Central memory CD4-positive, alpha-beta T cell (primary cell): ENCODE measurements at places on chromosomes 5 and 9.
A peak's percentile ranks its signal among the peaks of the same experiment; 100 is the strongest.

GRCh38 chr9:93903886-93904648 lies 51.1 kb downstream of the BARX1 start:
- DNase-seq: no peak

DNA sequence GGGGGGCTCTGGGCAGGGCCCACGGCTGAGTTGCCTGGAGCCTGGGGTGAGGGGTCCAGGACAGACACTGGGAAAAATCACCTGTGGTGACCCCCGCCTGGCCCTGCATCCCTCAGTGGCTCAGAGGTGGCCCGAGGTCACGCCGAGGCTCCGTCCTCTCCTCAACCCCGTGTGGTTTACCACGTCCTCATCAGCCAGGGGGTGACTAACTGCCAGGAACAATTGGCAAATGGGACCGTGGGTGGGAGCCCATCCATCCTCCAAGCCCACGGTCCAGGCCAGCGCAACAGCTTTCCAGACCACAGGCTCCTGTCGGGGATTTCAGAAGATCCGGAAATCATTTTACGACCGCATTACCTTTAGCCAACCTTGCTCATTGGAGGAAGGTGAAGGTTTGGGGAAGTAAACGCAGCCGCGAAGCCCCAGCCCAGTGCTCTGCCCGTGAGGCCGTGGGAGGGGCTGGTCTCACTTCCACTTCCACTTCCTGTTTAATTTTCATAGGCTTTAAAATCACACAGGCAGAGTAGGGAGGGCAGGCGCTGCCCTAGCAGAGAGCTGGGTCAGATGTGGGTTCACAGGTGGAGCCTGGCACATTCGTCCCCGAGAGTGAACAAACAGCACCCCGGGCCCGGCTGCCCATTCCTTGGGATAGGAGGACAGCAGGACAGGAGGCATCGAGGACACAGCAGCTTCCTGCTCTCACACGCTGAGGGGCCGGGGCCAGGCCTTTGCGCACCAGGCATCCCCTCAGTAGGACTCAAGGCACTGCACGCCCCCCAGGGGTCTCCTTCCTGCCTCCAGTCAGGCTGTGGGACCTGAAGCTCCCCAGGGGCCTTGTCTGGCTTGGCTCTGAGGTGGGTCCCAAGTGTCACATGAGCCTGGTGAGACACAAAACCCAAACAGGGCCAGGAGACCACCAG lies 19.8 kb upstream of the SLC9A3 start:
- peak; percentile 26 for DNase-seq

DNA sequence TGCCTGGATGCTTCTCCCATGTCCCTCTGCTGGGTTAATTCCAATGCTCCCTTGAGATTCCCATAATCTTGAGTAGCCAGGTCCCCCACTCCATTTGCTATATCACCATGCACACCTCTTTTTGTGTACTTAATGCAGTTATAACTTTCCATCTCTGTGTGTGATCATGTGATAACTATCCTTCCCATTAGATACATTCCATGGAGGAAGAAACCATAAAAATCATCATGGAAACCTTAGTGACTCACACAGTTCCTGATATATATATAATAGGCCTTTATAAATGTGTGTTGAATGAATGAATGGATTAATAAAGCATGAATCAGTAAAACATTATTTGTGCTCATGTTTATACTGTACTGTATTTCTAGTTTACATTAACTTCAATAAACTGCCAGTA lies 104.6 kb downstream of the PCSK5 start:
- no peak for DNase-seq

DNA sequence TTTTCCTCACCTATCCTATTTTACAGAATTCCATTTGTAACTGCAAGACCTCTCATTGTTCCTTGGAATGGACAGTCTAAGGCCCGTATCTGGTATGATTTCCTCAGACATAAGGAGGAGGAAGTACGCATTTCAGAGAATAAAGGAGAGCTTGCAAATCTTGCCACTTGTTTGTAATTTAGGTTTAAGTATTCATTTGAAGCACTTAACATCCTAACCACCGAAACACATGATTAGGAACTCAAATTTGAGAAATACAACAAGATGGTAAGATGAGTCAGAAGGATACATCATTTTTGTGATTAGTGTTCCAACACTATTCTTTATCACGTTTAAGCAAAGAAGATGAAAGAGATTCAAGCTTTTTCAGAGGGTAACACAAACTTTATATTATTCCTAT lies 3.9 kb upstream of the ZCCHC9 start:
- no peak for DNase-seq

DNA sequence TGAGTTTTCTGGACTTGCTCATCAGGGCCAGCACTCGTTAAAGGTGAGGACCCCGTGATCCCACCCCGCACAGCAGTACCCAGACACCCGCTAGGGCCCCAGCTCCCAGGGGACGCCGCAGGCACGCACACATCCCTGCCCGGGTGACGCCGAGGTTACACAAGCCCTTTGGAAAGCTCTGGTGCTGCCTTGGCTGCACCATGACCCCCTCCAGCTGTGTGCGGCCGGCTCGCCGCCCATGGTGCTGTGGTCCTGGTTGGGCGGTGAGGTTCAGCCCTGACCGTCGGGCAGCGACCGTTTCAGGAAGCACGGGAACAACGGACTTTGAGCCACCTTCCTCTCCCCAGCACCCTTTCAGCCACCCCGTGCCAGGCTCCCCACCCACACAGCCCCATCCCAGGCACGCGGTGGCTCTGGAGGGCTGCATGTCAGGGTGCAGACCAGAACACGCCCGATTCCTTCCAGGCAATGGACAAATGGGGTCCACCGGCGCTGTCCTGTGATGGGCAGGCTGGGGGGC lies 7.5 kb upstream of the SLC12A7 start:
- DNase-seq: no peak

GRCh38 chr9:106964329-106964728 lies 101.4 kb downstream of the ZNF462 start:
- DNase-seq: no peak

- no peak for DNase-seq
Observed at GRCh38 chr9:23079798-23080197, 633.2 kb downstream of the DMRTA1 start.

GRCh38 chr9:84045481-84046097 lies 65.0 kb downstream of the RMI1 start:
- DNase-seq: no peak

GRCh38 chr9:109281518-109281917 lies 39.3 kb downstream of the EPB41L4B start:
- no peak for DNase-seq

- DNase-seq: no peak
Observed at GRCh38 chr5:35876922-35877321, 20.2 kb downstream of the IL7R start.

DNA sequence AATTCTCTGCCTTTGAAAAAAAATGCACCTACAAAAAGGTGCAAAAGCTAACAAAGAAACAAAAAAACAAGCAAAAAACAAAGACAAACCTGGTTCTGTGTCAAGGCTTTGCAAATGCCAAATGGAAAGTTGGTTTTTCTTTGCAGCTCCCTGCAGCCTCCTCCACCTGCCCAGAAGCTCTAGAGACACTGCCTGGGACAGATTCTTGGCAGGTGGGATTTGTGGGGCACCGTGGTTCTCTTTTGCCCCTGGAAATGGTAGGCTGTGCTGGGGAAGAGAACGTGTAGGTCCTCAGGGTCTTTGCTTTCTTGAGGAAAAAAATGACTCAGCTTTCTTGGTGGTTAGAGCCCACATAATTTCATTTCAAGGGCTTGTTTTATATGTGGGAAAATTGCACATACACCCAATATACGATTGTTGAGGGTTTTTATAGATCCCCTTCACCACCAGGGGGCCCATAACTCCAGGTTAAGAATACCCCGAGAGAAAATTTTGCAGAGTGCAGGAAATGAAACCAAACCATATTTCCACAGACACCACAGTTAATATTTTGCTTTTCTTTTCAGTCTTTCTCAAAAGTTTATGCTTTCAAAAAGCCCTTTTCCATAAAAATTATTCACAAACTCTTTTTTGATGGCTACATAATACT lies 58.7 kb downstream of the NXNL2 start:
- peak; percentile 31 for DNase-seq

DNA sequence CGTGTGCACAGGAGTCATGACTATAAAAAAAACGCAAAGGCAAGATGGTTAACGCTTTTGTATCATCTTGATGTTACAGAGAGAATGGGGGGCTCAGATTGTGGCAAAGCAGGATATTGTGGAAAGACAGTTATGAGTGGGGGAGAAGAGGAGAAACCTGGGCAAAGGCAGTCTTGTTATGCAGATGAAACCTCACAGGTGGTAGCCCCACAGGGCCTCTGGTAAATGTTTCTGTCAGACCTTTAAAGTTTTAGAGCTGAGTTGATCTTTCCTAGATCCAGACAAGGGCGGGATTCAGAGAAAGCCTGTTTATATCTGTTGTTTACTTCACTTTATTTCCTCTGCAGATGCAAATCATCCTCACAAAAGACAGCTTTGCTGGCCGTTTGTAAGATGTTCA lies 55.2 kb downstream of the C9orf85 start:
- DNase-seq: no peak

DNA sequence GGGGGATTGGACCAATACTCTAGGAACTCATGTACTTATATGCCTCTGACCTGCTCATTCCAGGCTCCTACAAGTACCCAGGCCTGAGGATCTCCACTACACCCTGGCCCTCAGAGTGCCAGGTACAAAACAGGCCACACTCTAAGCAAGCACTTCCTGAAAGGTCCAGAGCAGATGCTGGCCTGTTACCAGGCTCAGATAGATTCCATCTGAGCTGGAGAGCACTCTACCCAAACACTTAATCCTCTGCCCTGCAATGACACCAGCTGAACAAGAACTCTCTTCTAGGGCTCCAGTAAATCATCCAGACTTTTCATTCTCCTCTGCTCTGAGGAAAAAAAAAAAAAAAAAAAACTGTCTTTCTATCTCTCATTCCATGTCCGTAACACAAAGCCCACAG lies 2.9 kb downstream of the P4HA2 start:
- DNase-seq: no peak

DNA sequence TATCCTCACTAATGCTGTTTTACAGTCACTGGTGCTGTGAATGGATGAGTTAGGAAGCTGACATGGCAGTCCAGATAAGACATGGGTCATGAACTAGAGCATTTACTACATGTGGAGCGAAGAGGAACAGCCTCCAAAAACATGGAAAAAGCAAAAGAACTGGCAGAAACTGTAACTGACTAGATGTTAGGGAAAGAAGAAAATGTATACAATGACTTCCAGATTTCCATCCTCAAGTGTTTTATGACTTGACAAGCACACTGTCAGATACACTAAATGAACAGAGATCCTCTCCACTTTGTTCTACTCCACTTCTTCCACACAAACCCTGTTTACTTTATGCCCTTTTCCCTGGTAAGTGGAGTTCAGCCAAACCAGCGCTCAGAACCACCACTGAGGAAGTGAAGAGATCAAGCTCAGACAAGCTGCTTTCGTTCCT lies 11.5 kb downstream of the HMGCS1 start:
- no peak for DNase-seq

- DNase-seq: no peak
Observed at GRCh38 chr5:31730139-31730538, 91.2 kb downstream of the PDZD2 start.

DNA sequence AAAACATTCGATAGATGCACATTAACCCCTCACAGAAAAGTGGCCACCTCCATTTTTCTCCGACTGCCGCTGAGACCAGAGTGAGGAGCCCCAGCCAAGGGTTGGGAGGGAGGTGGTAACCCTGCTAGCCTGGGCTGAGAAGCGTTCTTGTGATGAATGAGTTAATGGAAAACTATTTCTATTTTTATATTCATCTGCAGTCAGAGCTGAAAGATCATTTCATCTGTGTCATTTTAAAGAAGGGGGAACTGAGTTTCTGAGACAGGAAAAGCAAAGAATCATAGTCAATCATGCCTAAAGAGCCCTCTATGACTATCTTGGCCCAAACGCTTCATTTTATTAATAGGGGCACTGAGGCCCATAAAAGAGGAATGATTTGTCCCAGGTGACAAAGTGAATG lies 229.5 kb downstream of the PAPPA start:
- DNase-seq: no peak

GRCh38 chr9:69873401-69873950 lies 52.9 kb downstream of the CFAP95 start:
- DNase-seq: no peak

DNA sequence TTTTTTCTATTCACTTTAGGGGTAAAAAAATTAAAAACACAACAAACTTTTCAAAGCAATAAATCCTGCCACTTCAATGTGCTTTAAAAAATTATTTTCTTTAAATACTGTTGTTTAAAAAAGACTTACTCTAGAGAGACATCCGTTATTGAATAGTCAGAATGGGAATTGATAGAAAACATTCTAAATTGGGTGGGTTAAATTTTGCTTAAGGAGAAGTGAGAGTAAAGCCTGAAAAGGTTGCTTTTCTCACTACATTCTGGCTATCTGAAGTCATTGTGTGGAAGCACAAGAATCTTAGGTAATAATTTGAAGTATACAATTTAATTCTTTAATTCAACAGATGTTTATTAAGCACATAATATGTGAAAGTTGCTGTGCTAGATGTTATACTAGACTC lies 509.3 kb downstream of the NR2F1-AS1 start:
- no peak for DNase-seq

DNA sequence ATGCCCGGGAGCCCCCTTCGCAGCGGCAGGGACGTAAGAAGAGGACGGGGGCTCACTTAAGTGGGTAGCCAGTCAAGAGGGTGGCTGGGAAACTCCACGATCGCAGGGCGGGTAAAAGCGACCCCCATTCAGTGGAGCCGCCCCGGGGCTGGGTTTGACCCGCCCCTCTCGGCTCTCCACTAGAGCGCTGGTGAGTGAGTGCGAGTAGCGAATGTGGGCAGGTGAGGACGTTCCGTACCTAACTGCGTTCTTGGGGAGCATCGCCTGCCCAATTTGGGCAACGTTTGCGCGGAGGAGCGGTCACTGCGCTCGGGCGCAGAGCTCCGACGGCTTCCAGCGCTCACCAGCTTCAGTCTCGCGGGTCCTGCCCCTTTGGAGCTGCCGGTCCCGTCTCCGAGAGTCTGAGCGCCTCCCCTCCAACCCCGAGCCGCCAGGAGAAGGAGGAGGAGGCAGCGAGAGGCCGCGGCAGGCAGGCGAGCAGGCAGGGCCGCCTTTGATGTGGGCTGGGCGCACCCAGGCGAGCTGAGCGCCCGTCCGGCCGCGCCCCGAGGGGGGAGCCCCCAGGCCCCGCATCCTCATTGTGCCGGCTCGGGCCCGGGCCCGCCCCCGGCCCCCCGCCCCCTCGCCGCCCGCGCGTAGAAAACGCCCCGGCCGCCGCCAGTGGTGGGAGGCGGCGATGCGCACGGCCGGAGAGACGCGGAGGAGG lies at the start of gene FGF18:
Gene FGF18 (plus strand): TSS at position 666 of the 706 bp plus-strand sequence. CDS start 553 bp downstream, outside the sequence.
- DNase-seq: peak; percentile 17

DNA sequence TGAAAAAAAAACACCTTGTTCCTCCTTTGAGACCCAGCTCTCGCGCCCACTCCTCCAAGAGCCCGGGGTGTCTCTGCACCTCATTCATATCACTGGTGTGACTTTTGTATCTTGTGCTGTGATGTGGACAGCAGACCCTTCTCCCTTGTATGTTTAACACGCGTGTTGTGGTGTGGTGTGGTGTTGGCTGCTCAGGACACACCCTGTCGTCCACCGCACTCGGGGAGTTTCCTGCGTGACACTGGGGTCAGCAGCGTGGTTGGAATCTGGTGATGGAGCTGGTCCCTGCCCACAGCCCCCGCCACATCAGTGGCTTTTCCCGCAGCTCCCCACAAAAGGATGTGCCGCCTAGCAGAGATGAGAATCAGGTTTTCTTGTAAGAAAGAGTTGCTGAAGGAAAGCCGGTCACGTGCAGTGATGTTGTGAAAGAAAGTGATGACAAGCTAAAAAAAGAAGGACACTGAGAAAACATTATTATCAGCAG lies 61.5 kb downstream of the TENT4A start:
- no peak for DNase-seq

GRCh38 chr5:177473443-177474001 lies at the start of gene DBN1:
Gene DBN1, minus strand, starts transcription at chr5:177473634. Its CDS starts 113 bp downstream, at chr5:177473521.
- no peak for DNase-seq

- no peak for DNase-seq
Observed at GRCh38 chr5:44332285-44332971, 56.8 kb downstream of the FGF10 start.
